ENCODE measurements at places on chromosomes 11 and 22.
A peak's percentile ranks its signal among the peaks of the same experiment; 100 is the strongest.

- DNase-seq = no peak
Measured at GRCh38 chr22:35407362-35407761, 7.4 kb downstream of the MCM5 start.

DNA sequence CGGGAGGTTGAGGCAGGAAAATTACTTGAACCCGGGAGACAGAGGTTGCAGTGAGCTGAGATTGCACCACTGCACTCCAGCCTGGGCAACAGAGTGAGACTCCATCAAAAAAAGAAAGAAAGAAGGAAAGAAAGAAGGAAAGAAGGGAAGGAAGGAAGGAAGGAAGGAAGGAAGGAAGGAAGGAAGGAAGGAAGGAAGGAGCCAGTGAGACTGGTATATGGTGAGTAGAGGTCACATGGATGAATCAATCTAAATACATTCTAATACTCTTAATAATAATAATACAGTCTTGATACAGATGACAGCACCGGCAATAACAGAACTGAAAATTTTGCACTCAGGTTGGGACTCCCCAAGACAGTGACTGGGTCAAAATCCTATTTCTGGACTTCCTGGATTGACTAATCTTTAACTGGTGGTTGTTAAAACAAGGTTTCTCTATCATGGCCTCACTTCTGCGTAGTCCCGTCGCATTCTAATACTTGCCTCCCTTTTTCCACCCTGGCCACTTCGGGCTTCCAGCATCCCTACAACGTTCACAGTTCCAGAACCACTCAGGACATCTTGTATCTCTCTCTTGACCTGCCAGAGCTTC is 53.5 kb upstream of the EIF3M start:
- no peak for DNase-seq

DNA sequence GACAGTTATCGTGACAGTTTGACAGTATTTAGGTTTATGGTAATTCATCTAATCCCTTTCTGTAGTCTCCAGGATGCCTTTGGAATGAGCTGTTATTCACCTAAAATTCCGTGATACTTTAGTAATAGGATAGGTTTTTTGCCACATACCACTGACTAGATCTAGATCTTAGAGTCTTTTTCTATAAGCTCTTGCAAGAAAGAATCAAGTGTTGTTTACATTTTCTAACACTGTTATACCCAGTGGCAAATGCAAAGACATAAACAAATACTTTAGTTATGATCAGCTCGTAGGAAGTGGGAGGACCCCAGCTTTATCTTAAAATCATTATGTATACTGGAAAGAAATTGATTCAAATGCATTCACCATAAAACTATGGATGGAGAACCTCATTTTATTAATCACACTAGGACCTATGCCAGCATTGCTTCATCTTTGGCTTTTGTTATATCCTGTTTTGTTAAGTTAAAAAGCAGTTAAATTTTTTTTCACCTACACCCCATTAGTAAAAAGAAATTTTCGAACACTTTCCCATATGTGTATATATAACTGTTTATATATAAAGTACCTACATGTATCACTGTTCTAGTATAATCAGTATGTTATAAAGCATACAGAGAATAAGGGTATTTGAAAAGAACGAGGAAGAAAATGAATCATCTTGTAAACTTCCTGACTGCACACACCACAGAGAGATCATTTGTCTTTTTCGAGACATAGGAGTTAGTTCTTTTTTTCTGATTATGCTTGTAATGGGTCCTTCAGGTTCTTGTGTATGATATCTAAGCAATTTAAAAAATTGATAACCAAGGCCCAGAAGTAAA is 60.9 kb downstream of the PDHX start:
- no peak for DNase-seq

DNA sequence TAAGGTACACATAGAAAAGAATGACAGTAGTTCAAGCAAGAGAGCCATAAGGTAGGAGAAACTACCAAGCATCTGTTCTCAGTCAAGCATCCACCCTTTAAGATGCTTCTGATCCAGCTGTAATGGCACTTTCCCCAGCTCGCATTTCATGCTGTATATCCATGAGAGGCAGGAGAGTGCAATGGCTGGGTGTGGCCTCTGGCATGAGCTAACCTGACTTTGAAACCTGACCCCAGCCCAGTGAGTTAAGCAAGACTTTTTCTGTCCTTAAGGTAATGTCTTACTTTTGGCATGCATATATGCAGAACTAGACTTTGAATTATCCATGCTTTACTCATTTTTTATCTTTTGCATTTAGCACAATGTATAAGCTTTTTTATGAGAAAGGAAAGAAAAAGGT is 79.8 kb upstream of the CNTN5 start:
- DNase-seq = no peak

- no peak for DNase-seq
Measured at GRCh38 chr11:5738431-5738830, 2.2 kb downstream of the OR56B1 start.

- DNase-seq = no peak
Measured at GRCh38 chr22:20565761-20566160, 58.4 kb downstream of the MED15 start.

DNA sequence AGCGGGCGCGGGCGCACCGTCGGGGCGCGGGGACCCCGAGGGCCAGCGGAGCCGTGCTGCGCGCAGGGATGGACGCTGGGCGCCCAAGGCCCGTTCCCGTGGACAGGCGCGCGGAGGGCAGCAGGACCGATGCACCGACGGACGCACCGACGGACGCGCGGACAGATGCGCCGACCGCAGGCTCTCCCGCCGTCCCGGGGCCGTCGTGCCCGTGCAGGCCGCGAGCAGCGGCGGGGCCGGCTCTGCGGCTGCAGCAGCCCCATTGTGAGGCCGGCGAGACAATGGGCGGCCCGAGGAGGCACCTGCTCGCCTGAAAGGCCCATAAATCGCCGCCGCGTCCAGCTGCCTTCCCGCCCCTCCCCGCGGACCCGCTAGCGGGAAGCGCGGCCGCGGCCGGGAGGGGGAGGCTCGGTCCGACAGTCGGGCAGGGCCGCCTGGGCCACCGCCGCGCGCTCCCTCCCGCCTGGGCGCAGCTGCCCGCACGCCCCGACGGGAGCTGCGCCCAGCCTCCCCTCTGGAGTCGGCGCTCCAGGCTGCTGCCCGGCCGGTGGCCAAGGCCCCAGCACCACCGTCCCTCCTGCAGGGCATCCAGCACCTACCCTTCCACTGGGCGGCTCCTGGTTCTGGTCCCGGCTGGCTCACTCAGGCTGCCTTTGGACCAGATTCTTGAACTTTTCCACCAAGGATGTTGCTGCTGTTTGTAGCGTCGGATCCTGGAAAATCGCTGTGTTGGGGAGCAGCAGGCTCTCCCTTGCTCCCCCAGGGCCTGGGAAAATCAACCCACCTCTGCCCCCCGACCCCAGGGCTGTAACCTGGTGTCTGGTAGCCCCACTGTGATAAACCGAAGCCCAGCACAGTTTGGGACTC is 15.8 kb downstream of the CDKN1C start:
- DNase-seq = no peak

- DNase-seq = no peak
Measured at GRCh38 chr11:5367448-5368074, 16.1 kb upstream of the OR51M1 start.

GRCh38 chr22:30290342-30291057 is 1.2 kb upstream of the CASTOR1 start:
- DNase-seq = no peak

DNA sequence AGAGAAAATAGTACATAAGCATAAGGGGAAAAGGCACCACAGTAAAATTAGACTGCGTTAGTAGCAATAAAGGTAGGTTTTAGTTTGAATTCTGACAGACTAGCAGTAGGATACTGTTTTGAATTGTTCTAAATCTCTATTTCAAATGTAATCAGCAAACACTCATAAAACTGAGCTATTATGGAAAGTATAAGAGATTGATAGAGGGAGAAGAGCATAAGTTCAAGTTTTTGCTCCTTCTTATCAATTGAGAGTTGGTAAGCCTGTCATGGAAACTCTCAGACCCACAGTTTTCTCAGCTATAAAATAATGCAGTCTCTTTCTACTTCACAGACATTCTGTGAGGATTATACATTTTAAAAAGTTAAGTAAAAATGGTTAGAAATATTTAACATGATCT is 840.2 kb upstream of the CNTN5 start:
- no peak for DNase-seq

- DNase-seq = peak; percentile 41
Measured at GRCh38 chr11:57116654-57117053, 65.1 kb upstream of the LRRC55 start.

GRCh38 chr11:32379719-32380118 is 55.6 kb downstream of the WT1 start:
- DNase-seq = no peak
